ENCODE measurements at places on chromosomes 4 and X.

- no peak for DNase-seq
Measured at GRCh38 chr4:168537571-168537970, 40.7 kb downstream of the PALLD start.

- no peak for DNase-seq
Measured at GRCh38 chr4:15720851-15721250, 18.0 kb downstream of the BST1 start.

- no peak for DNase-seq
Measured at GRCh38 chrX:6307156-6307555, 78.5 kb upstream of the NLGN4X start.

DNA sequence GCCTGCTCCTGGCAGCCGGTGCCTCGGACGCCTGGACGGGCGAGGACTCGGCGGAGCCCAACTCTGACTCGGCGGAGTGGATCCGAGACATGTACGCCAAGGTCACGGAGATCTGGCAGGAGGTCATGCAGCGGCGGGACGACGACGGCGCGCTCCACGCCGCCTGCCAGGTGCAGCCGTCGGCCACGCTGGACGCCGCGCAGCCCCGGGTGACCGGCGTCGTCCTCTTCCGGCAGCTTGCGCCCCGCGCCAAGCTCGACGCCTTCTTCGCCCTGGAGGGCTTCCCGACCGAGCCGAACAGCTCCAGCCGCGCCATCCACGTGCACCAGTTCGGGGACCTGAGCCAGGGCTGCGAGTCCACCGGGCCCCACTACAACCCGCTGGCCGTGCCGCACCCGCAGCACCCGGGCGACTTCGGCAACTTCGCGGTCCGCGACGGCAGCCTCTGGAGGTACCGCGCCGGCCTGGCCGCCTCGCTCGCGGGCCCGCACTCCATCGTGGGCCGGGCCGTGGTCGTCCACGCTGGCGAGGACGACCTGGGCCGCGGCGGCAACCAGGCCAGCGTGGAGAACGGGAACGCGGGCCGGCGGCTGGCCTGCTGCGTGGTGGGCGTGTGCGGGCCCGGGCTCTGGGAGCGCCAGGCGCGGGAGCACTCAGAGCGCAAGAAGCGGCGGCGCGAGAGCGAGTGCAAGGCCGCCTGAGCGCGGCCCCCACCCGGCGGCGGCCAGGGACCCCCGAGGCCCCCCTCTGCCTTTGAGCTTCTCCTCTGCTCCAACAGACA, 4.4 kb downstream of the SOD3 start:
- no peak for DNase-seq

- DNase-seq, result no peak
Measured at GRCh38 chr4:81164126-81164525, 50.9 kb downstream of the PRKG2 start.

DNA sequence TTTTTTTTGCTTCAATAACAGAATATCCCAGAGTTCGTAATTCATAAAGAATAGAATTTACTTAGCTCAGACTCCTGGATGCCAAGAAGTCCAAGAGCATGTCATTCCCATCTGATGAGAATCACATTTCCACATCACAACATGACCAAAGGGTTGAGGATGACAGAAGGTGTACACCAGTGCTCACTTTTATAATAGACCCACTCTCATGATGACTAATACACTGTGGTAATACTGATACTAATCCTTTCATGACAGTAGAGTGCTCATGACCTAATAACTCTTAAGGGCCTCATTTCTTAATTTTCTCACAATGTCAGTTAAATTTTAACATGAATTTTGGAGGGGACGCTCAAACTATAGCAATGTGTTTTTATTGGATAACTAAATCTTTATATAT, 69.2 kb downstream of the ZNF732 start:
- DNase-seq, result no peak

DNA sequence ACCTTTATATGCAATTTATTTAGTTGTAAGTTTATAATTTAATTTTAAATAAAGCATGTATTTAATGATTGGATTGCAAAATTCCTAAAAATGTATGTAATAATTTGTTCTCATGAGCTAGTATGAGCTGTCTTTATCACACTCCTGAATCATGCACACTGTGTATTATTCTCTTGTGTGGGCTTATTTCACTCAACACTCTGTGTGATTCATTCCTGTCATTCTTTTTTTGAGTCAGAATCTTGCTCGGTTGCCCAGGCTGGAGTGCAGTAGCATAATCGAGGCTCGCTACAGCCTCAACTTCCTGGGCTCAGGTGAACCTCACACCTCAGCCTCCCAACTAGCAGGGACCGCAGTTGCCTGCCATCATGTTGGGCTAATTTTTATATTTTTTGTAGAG, 123.1 kb upstream of the SLC34A2 start:
- no peak for DNase-seq

GRCh38 chr4:152083338-152083737, 322.5 kb upstream of the GATB start:
- no peak for DNase-seq
